ENCODE measurements at places on chromosomes 3 and 15.

- no peak for DNase-seq
Observed at GRCh38 chr3:51585197-51585596, 46.7 kb downstream of the RAD54L2 start.

DNA sequence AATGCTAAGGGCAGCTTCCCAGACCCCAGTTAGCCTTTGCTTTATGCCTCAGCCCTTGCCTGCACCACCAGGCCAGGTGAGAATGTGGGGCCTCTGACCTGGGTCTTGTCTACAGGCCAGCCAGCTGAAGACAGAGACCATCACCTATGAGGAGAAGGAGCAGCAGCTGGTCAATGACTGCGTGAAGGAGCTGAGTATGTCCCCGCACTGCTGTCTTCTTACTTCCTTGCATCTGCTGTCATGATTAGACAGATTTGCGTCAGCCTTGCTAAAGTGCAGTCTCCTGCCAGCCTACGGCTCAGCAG is 74.6 kb downstream of the CCK start:
- DNase-seq = no peak

DNA sequence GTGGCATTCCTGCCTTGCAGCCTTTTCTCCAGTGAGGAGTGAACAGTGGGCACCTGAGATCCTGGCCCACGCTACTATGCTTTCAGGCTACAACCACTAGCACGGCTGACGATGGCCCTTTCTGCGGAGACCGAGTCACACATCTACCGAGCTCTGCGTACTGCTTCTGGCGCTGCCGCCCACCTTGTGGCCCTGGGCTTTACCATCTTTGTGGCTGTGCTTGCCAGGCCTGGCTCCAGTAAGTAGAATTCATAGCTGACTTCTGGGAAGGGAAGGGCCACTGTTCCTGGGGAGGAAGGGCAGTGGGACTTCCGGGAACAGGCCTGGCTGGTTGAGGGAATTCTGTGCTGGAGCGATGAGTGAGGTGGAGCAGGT is 648 bp downstream of the CYB561D2 start:
- DNase-seq = no peak

DNA sequence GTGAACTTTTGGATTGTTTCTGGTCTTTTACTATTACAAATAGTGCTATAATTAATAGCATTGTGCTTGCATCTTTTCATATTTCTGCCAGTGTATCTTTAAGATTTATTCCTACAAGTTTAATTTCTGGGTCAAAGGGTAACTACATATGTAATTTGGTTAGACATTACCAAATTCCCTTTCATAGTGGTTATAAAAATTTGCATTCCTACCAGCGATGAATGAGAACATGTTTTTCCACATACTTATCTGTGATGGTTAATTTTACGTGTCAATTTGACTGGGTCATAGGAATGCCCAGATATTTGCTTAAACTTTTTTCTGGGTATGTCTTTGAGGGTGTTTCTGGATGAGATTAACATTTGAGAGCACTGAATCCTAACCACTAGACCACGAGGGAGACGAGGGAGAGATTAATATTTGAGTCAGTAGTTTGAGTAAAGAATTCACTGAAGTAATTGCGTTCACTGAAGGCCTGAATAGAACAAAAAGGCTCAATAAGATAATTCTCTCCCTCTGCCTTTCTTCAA is 132.3 kb upstream of the NEO1 start:
- DNase-seq = no peak

DNA sequence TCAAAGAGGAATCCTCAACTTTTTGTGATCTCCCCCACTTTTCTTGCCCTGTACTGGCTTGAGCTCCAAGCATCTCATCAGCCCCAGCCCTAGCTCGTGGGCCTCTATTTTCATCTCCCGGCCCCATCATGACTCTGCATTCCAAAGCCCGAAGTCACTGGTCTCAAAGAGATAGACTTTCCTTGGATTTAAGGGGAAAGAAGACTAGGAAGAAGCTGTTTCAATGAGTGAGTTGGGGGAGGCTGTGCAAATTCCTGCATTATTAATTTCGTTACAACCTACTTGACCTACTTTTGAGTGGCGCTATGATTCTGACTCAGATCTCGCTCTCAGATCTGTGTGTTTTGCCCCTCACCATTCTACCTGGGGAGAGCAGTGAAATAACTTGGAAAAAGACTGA is 266.6 kb upstream of the TBL1XR1 start:
- no peak for DNase-seq

DNA sequence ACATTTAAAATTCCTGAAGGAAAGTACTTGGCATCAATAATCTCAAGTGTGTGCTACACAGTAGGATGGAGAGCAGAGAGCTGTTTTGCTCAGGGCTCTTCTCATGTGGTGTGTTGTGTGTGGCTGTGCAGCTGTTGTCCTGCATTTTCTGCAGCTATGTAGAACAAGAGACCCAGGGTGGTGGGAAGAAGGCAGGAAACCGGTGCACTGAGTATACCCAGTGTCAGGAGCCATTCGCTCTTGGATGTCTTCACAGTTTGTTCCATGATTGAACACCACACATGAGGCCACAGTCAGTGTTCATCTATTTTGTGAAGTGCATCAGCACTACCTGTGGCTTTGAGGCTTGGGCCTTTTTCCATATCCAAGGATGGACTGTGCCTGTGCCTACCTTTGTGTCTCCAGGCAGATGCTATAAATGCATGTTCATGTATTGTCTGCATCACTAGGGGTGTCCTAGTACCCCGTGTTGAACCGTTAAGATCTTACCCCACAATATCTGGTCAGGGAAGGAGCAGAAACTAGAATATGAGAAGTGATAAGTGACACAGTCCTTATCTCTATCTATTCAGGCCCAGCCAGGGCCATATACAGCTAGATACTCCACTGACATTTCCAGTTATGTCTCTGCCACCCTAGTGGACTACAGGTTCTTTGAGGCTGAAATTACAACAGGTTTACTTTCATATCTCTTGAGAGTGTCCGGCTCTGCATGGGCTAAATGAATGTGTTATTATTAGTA is 194.3 kb downstream of the NR2F2 start:
- DNase-seq = no peak

GRCh38 chr3:132198516-132198915 is 118.7 kb upstream of the ACP3 start:
- DNase-seq = no peak

- no peak for DNase-seq
Observed at GRCh38 chr3:153752405-153753027, 368.7 kb upstream of the ARHGEF26 start.
